ENCODE measurements at places on chromosomes 16 and 17. TPM values are rescaled to one million over a fixed set of nuclear protein-coding genes. Genes with fewer than 3 reads are reported as not detected.
A peak's percentile ranks its signal among the peaks of the same experiment; 100 is the strongest.

The TNFSF12 gene
- total RNA-seq, result 60.1 TPM

DNA sequence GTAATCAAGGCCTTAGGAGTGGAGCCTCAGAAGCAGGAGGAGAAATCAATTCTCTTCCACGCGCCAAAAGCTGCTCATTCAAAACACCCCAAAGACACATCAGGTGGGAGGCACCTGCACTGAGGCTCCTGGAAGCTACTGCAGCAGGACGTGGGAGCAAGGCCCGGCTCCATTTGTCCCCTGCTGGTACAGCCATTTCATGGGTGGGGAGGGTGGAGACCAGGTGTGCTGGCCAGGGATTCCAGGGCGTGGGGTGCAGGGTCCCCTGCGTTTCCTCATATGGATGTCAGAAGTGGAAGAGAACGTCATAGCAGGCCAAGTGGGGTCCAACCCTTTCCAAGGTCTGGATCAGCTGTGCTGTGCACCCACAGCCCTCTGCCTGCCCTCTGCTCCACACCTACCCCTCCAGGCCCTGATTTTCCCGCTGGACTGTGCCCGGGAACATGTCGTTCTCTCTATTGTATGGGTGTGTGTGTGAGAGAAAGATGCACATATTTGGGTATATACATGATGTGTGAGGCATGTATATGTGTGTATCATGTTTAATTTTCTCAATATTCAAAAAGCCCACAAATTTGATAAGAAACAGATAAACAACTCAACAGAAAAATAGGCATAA lies 39.2 kb upstream of the CBX4 start:
- H3K4me1 ChIP-seq, result no peaks in the 10 kb centered on the region
- H3K4me3 ChIP-seq, result no peak overlapping the region
- no peak overlapping the region for H3K27ac ChIP-seq
- no peak for DNase-seq
- no peaks in the 10 kb centered on the region for H3K27me3 ChIP-seq

The KRTAP1-5 gene
- not detected for total RNA-seq

GRCh38 chr17:56141046-56141839 lies 12.0 kb upstream of the ANKFN1 start:
- no peaks in the 10 kb centered on the region for H3K27me3 ChIP-seq
- no peak overlapping the region for H3K4me3 ChIP-seq
- no peak for DNase-seq

- no peaks in the 10 kb centered on the region for H3K27me3 ChIP-seq
- peak within 1 kb of the TSS; percentile 100 for H3K27ac ChIP-seq
- peaks cover 43% of the 10 kb centered on the region for H3K36me3 ChIP-seq
- peak within 1 kb of the TSS; percentile 79 for H3K4me3 ChIP-seq
Measured at GRCh38 chr17:8152112-8152775, at the start of gene PER1. Gene PER1 (minus strand): TSS chr17:8152404. CDS start chr17:8150706, 1,698 bp downstream.

GRCh38 chr17:45648642-45649041 lies 135.5 kb upstream of the CRHR1 start:
- DNase-seq, result no peak
- H3K27ac ChIP-seq, result no peak overlapping the region
- no peaks in the 10 kb centered on the region for H3K27me3 ChIP-seq
- no peaks in the 10 kb centered on the region for H3K36me3 ChIP-seq

The KRT16 gene
- not detected for total RNA-seq

All from sigmoid colon (tissue), 7 donors.